ENCODE measurements at places on chromosomes 1 and 21. TPM values are rescaled to one million over a fixed set of nuclear protein-coding genes. Genes with fewer than 3 reads are reported as not detected.

ICOSLG gene
- total RNA-seq: 2.2 TPM

C1orf210 gene
- not detected for total RNA-seq

C1QTNF12 gene
- total RNA-seq: 0.59 TPM

SSX2IP gene
- 13.9 TPM for total RNA-seq

OPTC gene
- not detected for total RNA-seq

KIF17 gene
- 1.2 TPM for total RNA-seq

LCE1E gene
- total RNA-seq: not detected

SHC1 gene
- 144 TPM for total RNA-seq

LCE1A gene
- not detected for total RNA-seq

OR6K2 gene
- not detected for total RNA-seq

F13B gene
- not detected for total RNA-seq

SLC35F3 gene
- 4.1 TPM for total RNA-seq

MRPS15 gene
- 98.3 TPM for total RNA-seq

UBAP2L gene
- 113 TPM for total RNA-seq

HAO2 gene
- not detected for total RNA-seq

TEDDM1 gene
- not detected for total RNA-seq

TPRG1L gene
- total RNA-seq: 22.5 TPM

LAMC2 gene
- 21.0 TPM for total RNA-seq

TNFRSF14 gene
- 0.25 TPM for total RNA-seq

GSTM1 gene
- not detected for total RNA-seq

UTS2 gene
- total RNA-seq: not detected

AMY1B gene
- not detected for total RNA-seq

KIF21B gene
- total RNA-seq: 3.5 TPM

THEM5 gene
- total RNA-seq: not detected

TXLNA gene
- 30.5 TPM for total RNA-seq

VSIG8 gene
- 0.07 TPM for total RNA-seq

CFHR5 gene
- total RNA-seq: not detected

MYOG gene
- total RNA-seq: not detected

OR2AK2 gene
- not detected for total RNA-seq

RYR2 gene
- 0.07 TPM for total RNA-seq

XKR8 gene
- total RNA-seq: 6.2 TPM

FMO5 gene
- total RNA-seq: 0.18 TPM

EVA1C gene
- 39.8 TPM for total RNA-seq

ZNF281 gene
- 32.4 TPM for total RNA-seq

NBPF6 gene
- total RNA-seq: not detected

TMEM82 gene
- total RNA-seq: not detected

AMY1C gene
- total RNA-seq: not detected

ITLN2 gene
- not detected for total RNA-seq

RPTN gene
- not detected for total RNA-seq

NHLH1 gene
- total RNA-seq: 0.45 TPM

WNT9A gene
- 8.2 TPM for total RNA-seq

CELA3B gene
- total RNA-seq: not detected

IVL gene
- total RNA-seq: not detected

OPRD1 gene
- total RNA-seq: 0.14 TPM

AMY1A gene
- not detected for total RNA-seq

Data from A549 treated with RU486 at 1 μM for 4 hours (cell line).